ENCODE measurements at places on chromosomes 1 and 21. TPM values are rescaled to one million over a fixed set of nuclear protein-coding genes. Genes with fewer than 3 reads are reported as not detected.

The UTS2 gene
- total RNA-seq: not detected

The TMEM240 gene
- 3.1 TPM for total RNA-seq

The VAMP3 gene
- 82.6 TPM for total RNA-seq

The SLC45A3 gene
- total RNA-seq: 6.7 TPM

Data from endothelial cell of coronary artery (primary cell).